ENCODE measurements at places on chromosomes 2 and 18. TPM values are rescaled to one million over a fixed set of nuclear protein-coding genes. Genes with fewer than 3 reads are reported as not detected.

DNA sequence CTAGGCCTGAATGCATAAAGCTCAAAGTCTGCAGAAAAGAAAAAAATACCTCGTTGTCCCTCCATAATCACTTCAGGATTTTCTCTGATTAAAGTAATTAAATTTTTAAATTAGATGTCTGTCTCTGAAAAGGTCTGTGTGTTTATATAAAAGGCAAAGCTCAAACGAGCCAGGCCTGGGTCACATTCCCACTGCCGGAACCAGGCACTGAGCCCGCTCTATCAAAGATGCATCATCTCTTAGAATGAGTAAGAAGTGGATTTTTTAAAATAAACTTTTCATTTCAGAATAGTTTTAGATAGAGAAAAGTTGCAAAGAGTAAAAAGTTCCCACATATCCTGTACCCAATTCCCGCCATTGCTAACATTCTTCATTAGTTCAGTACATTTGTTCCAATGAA, 202.1 kb upstream of the KYNU start:
- DNase-seq, result no peak

Gene SEH1L
- total RNA-seq, result 115 TPM

DNA sequence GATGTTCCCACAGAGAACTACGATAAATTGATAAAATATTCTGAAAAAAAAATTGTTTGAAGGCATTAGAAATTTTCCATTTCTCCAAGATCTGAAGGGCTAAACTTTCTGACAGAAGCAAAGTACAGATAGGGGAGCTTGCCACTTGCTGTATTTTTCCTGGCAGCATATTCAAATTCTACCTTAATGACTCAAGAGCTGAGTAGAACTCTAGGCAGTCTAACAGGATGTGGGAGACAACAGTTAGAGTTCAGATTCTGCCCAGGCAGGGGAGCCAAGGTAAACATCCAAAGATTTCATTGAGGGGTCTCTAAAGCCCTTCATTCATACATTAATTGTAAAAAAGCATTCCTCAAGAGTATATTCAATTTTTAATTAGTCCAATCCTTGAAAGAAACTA, 46.0 kb upstream of the RIT2 start:
- no peak for DNase-seq

Gene MAP3K19
- not detected for total RNA-seq

DNA sequence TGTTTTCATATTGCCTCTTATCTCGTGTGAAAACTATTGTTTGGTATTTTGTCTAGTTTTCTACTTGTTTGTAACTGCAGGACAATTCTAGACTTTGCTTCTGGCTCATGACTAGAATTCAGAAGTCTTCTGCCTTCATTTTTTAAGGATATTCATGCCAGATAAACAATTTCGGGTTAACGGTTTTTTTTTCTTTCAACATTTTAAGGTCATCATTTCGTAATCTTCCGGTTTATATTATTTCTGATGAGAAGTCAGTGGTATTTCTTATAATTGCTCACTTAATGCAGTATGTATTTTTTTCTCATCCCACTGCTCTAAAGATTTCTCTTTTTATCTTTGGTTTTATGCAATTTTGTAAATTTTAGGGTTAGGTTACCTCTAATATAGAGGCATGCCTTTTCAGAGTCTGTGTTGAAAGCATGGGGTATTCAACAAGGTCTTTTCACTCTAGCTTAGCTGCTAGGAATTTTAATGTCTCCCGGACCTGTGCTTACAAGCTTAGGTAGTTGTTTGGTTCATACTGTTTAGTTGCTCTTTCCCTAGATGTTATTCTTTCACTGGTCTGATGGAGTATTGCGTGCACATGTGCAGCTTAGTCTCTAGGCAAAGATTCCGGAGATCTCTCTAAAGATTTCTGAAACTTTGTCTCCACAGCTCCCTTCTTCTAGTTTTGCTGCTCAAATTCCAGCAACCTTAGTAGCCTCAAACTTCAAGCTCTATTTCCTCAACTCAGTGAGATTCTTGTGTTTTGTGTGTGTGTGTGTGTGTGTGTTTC, 198.1 kb downstream of the MCFD2 start:
- DNase-seq, result no peak

GRCh38 chr2:122031544-122032263, 276.3 kb downstream of the TSN start:
- no peak for DNase-seq

Gene NPHP1
- 2.0 TPM for total RNA-seq

DNA sequence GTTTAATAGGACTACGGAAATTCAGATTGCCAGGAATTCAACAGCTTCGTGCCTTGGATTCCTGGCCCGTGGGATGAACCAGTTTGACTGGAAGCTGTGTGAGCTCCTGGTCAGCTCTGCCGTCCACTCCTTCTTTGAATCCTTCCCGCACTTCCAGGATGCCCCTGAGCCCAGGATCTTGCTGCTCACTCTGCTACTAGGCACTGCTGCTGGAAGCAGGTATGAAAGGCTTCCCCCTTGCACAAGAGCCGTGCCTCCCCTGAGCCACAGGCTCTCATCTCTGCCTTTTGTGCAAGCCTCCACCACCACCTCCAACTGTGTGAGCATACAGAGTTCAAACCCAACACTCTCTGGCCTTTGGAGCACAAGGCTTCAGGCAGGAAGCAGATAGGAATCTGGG, 34.9 kb downstream of the EN1 start:
- DNase-seq, result no peak

Gene DLX1
- not detected for total RNA-seq

GRCh38 chr2:54966165-54966832, 84.0 kb downstream of the RTN4 start:
- DNase-seq, result no peak

GRCh38 chr2:195413422-195413821, 243.6 kb upstream of the SLC39A10 start:
- no peak for DNase-seq

GRCh38 chr2:142037066-142037465, 93.8 kb downstream of the LRP1B start:
- DNase-seq, result no peak

DNA sequence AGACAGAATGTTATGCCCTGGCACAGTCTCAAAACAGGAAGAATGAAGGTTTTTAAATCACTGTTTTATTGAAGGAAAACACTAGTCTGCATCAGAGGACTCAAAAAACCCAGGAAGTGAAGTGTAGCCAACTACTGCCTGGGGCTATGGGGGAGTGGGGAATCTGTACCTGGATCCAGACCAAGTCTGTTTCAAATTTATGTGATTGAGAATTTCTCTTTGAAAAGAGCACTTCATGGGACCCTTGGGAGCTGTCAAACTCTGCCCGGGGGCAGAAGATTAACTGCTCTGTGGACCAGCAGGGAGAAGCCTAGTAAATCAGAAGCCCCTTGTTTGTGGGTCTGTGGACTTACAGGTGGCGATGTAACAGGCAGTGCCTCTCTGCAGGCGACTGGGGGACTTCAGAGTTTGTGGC, 45.3 kb upstream of the TANC1 start:
- no peak for DNase-seq

Gene CELF4
- not detected for total RNA-seq

- DNase-seq, result no peak
Observed at GRCh38 chr2:235232449-235233433, 261.1 kb upstream of the AGAP1 start.

GRCh38 chr18:7164323-7165004, 46.9 kb upstream of the LAMA1 start:
- DNase-seq, result peak; percentile 2

- no peak for DNase-seq
Observed at GRCh38 chr2:240322231-240322955, 113.1 kb upstream of the GPC1 start.

Gene ALK
- total RNA-seq, result not detected

Gene ACMSD
- total RNA-seq, result not detected

Gene TEKT4
- not detected for total RNA-seq

DNA sequence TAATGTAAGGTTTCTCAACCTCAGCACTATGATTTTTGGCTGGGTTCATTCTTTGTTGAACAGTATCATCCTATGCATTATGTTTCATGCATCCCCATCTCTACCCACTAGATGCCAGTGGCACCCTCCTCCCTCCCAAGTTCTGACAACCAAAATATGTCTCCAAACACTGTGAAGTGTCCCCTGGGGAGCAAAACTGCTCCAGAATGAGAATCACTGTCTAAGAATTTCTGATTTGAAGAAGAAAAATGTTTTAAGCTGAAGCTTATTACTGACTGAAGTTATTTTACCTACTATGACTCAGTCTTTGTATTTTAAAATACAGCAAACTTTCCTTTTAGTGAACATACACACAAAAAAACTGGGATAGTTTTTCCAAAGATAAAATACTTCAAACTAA, 3.4 kb downstream of the THADA start:
- no peak for DNase-seq

DNA sequence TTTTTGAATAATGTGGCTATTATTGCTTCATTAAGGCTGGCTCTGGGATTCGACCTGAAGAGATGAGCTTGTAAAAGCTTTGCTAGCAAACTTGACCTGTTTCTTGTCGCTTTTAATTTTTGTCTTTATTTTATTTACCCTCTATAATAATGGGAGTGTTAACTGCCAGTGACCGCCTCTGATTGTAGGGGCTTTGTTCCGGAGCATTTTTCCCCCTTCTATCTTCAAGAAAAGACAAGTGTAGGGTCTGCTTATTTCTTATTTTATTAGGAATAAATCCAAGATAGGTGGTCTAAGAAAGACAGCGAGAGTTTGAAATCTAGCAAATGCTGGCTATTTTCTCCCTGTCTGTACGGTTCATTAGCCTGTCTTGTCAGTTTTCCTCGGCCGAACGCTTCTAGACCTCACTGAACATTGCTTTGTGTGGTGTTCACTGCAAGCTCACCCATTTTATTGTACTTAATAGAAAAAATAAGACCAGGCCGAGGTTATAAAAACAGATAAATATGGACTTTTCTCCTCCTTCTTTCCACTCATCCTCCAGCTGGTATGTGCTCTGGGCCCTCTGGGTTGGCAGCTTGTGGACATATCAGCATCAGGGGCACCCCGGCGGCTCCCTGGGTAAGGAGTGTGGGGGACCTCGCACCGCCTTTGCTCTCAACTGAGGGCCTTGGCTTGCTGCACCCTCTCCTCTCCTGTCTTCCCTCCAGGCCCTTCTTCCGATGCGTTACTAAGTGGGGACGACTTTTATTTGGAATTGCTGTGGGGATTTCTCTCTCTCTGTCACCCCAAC, 8.5 kb downstream of the MEIS1 start:
- DNase-seq, result no peak

DNA sequence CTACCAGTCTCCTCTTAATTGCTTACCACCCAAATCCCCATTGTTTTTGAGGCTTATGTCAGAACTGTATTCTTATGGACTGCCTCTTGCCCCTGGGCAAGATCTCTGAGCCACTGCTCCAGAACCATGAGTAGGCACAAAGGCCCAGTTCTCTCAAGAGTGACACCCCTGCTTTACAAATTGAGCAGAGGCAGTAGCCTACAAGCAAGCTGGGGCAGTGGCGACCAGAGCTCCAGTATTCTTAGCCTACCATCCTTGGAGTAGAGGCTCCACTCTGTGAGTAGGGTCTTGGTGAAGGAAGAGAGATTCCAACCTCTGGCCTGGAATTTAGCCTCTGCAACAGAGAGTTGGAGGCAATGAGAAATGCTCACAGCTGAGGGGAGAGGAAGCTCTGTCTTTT, 36.5 kb downstream of the WDR75 start:
- no peak for DNase-seq

Gene REEP1
- not detected for total RNA-seq

DNA sequence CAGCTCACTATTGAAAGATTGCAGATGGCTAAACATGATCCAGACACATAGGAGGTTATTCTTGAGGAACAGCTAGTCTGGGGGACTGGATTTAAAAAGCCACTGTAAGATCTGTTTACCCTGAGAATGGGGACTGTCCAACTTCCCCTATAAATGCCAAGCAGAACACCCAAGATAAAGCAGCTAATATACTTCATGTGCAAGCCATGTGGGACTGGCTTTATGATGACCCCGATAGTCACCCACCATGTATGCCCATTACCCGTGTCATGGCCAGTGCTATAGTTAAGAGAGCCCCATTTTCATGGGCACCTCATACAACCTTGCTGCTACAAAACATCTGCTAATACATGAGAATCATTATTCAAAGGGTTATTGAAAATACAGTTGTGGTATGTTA, 16.0 kb downstream of the YPEL5 start:
- no peak for DNase-seq

Gene IHH
- total RNA-seq, result not detected

Gene FHOD3
- total RNA-seq, result 2.5 TPM

- DNase-seq, result no peak
Observed at GRCh38 chr18:23822590-23823385, 133.5 kb downstream of the LAMA3 start.

DNA sequence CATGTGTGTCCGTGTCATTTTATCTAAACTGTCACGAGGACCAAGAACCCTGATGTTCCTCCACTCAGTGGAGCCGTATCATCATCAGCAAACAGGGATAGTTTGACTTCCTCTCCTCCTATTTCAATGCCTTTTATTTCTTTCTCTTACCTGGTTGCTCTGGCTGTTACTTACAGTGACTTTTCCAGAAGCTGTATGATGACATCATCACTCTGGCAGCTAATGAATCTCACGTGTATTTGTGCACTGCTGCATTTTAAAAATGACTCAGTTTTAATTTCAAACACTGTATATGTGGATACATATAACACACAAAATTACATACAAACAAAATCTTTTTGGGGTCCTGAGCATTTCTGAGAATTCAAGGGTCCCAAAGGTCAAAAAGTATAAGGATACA, 481.4 kb downstream of the CDH2 start:
- DNase-seq, result no peak

Gene CDH7
- not detected for total RNA-seq

GRCh38 chr18:3661989-3662388, 212.0 kb downstream of the TGIF1 start:
- DNase-seq, result no peak

Gene THSD7B
- total RNA-seq, result 1.7 TPM

GRCh38 chr2:108778857-108779256, 7.7 kb upstream of the CCDC138 start:
- no peak for DNase-seq

GRCh38 chr2:181420259-181421130, 36.7 kb upstream of the ITGA4 start:
- no peak for DNase-seq

DNA sequence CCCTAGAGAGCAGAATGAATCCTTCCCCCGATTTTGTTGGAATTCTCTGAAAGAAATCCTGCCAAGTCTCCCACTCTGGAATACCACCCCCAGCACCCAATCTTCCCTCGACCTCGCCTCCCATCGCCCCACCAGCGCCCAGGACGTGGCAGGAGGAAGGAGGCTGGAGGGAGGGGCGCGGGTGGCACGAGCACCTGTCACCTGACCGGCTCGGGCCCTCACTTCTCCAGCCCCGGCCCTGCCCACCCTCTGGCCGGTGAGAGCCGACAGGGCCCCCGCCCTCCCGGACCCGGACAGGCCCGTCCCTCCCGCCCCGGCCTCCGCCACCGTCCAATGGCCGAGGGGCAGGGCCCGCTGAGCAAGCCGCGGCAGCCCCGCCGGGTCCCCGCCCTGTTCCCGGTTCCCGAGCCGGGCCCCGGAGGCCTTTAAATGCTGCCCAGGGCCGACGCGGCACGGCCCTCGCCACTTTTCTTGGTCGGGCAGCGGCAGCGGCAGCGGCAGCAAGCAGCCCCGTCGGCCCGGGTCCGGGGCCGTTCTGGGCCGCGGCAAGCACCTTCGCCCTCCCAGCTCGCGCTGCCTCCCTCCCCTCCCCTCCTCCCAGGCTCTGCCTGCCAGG, at the start of gene LGALSL:
Gene LGALSL (plus strand): TSS at position 393 of the 616 bp plus-strand sequence. CDS start 384 bp downstream, outside the sequence.
- DNase-seq, result peak; percentile 51

- peak; percentile 63 for DNase-seq
Observed at GRCh38 chr2:240060977-240061591, 7.8 kb upstream of the OR6B3 start.

Measured in OCI-LY7 (cell line).